ENCODE measurements at places on chromosomes 12 and 14.

GRCh38 chr12:53585448-53586125 lies 40.6 kb downstream of the ATF7 start:
- no peak for DNase-seq

DNA sequence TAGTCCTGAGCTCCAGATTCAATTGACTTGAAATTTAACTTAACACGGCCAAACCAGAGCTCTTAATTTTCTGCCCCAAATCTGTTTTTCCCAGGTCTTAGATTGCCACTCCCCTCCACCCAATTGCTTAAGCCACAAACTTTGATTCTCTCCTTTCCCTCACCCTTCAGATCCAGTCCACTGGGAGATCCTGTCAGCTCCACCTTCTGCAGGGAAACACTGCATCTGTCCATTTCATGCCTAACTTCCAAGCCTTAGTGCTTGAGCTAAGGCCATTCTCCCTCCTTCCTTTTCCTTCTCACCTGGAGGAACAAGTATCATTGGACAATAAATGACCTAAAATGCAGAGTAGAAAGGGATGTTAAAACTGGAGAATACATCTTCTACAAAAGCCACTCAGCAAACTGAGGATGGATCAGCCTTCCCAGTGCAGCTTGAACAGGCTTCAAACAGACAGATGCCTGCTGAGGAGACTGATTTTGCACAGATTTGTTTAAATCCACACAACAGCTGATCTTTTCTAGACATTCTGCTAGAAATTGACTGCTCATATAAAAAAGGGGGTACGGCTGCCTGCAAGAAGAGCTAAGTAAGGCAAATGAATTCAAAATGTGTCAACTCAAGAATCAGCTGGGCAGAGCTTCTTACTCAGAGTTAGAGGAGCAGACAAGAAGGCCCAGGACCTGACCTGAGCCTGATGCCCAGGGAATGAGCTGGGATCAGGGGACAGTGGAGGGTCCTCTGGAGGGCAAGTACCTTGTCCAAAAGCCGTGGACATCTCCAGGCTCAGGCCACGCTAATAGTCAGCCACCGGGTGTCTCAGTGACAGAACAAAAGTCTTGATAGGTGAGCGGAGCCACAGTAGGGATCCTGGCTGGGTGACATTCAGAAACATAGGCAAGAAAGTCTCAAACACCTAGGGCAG lies 81.3 kb upstream of the RIC8B start:
- DNase-seq = no peak

- no peak for DNase-seq
Observed at GRCh38 chr14:96001866-96002497, 37.2 kb upstream of the C14orf132 start.

GRCh38 chr12:53709671-53710070 lies 17.6 kb downstream of the CALCOCO1 start:
- no peak for DNase-seq

DNA sequence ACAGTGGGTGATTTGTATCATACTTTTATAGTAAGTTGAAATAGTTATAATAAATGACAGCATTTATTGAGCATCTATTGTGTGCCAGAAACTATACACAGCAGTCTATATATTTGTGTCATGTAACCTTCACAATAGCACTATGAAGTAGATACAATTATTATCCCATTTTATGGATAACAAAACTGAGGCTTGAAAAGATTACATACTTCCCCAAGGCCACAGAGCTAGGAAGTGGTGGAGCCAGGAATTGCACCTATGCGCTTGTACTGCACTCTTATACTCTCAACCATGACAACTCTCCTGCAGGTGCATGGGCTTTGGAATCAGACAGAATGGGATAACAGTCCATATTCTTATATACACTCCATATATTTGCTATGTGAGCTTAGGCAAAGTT lies 110.6 kb upstream of the SOX5 start:
- no peak for DNase-seq

GRCh38 chr14:104979758-104980610 lies 1.8 kb upstream of the AHNAK2 start:
- DNase-seq = no peak

GRCh38 chr14:30994681-30995620 lies 30.5 kb upstream of the AP4S1 start:
- no peak for DNase-seq

DNA sequence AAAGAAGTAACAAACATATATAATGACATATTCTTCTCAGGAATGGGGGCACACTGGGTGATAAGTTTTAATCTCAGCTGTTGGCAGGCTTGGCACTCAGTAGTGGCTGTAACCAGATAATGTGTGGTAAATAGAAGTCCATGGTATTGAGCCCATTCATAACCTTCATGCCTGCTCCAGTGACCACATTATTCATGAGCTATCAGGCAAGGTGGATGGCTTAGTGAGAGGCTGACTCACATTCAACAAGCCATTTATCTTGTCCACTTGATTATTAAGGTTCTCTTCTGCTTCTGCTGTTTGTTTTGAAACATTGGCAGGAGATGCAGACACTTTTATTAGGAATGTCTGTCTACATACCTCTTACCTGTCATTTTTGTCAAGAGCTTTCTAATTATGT lies 950.4 kb upstream of the LRFN5 start:
- DNase-seq = no peak

DNA sequence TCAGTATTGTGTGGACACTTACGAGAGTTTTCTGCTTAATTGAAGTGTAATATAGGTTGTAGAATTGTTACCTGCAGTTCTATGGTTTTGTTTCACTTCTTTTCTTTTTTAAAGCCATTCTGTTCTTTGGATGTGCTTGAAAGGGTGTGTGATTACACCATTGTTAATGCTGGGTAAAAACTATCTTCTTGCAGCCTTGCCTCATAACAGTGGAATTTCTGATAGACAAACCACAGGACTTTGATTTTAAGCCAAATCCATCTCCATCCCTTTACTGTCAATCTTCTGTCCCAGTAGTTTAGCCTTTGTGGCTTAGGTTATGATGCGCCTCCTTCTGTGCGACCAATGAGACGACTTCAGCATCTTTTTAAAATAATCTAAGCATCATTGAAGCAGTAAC lies 182.3 kb downstream of the PELI2 start:
- no peak for DNase-seq

DNA sequence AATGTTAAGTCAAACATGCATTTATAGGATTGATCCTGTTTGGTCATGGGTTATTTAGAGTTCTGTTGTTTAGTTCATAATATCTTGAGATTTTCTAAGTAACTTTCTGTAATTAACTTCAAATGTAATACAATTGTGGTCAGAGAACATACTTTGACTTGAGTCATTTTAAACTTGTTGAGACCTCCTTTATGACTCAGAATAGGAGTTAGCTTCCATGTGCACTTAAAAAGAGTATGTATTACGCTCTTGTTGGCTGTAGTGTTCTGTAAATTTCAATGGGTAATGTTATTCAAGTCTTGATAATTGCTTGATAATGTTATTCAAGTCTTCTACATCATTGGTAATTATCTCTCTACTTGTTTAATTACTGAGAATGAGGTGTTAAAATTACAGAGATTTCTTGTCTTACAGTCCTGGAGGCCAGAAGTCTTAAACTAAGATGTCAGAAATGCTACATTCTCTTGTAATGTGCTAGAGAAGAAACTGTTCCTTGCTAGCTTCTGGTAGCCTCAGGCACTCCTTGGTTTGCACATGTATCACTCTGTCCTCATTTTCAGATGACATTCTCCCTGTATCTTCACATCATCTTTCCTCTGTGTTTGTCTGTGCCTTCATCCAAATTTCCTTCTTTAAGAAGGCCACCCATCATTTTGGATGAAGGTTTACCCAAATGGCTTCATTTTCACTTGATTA lies 197.3 kb downstream of the TMTC3 start:
- no peak for DNase-seq

- DNase-seq = no peak
Observed at GRCh38 chr14:78690836-78691235, 520.7 kb downstream of the NRXN3 start.

DNA sequence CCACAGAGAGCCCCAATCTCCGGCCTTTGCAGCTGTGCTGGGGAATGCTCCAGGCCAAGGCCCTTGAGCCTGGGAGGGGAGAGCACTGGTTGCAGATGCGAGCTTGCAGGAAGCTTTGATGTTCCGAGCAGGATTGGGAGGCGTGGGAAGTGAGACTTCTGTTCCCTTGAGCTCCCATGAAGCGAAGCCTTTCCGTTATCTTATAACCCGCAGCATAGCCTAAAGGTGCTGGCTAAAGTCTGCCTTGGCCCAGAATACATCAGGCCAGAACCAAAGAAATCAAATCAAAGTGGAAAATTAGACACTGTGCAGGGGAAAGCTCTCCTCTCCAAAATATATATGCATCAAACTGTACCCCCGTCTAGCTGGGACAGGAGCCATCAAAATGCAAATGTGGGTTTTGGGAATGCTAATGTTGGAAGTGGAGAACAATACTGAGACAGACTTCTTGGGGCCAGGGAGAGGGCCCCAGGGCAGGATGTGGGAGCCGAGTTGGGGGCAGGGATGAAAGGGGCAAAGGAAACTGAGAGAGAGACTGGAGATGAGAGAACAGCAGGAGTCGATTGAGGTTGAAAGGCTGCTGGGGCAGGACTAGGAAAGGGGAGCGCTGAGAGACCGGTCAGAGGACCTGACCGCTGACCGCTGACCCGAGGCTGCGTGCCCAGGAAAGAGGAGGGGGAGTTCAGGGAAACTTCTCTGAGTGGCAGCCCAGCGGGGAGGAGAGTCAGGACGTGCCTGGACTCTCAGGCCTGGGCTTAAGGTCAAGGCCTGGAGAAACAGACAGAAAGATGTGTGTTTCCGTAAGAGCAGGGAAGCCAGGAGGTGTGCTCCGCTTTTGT lies 152.2 kb upstream of the PARP11 start:
- no peak for DNase-seq

DNA sequence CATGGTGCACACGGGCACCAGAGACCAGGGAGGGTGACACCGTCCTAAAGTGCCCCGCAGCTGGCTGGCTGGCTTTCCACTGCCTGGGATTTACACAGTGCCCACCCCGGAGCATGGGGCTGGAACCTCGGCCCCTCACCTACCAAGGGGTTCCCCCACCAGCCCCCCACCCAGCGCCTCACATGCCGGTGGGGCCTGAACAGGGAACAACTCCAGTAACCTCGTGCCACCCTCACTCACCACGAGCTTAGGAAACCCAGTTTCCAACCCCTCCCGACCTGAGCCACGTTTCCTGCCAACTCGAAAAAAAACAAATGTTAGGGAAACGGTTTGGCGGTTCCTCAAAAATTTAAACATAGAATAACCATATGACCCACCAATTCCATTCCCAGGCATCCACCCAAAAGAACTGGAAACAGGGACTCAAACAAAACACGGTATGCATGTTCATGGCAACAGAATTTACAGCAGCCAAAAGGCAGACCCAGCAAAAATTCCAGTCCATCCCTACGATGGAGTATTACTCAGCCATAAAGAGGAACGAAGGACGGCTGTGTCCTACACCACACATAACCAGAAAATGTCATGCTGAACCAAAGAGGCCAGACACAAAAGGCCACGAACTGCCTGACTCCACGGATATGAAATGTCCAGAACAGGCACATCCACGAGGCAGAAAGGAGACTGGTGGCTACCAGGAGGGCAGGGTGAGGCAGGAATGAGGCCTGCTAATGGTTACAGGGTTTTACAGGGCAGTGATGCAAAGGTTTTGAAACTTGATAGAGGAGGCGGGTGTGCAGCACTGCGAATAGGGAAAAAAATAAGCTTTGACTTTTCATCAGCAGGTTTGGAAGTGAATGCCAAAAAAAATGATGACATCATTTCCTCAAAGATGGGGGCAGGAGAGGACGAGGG lies 68.9 kb downstream of the NCOR2 start:
- no peak for DNase-seq

DNA sequence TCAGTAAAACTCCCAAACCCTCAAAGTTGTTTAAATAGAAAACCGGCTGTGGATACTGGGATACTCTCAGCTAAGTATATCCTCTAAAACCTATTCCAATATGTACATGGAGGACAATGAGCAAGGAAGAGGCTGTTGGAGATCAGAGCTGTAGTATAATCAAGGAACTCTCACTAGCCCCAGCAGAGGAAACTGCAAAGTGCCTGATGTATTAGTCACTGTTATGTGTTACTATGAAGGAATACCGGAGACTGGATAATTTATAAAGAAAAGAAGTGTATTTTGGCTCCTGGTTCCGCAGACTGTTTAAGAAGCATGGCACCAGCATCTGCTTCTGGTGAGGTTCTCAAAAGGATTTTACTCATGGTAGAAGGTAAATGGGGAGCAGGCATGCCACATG lies 65.6 kb upstream of the RPL10L start:
- DNase-seq = no peak

GRCh38 chr14:64953310-64953654 lies 10.7 kb upstream of the GPX2 start:
- no peak for DNase-seq

DNA sequence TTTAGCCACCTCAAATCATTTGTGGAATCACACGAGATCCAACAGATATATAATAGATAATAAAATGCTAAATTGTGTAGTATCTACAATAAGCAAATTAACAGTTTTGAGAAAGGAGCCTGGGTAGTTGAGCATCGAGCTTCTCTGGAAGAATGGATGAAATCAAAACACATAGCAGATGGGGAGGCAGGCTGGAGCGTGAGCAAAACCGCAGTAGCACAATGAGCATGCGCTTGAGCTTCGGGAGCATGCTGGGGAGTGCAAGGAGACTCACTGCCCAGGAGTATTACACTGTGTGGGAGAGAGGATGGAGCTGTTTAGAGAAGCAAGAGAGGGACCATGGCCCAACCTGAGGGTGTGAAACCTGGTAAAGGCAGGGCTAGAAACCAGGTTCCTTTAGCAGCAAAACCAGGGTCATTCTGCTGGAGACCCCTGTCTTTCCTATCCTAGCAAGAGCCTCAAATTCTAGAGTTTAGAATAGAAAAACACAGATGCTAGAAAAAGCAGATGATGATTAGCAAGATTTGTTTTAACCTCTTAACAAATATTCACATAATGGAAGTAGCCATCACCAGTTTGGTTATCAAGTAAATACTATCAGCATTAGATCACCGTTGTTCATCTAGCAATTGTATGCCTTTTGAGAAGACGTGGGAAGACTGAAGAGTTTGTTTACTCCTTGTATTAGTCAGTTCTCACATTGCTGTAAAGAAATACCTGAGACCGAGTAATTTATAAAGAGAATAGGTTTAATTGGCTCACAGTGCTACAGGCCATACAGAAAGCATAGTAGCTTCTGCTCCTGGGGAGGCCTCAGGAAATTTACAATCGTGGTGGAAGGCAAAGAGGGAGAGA lies 484.8 kb downstream of the EGLN3 start:
- DNase-seq = no peak

- no peak for DNase-seq
Observed at GRCh38 chr14:53845813-53846693, 110.6 kb downstream of the BMP4 start.

GRCh38 chr12:71183846-71184245 lies 26.0 kb upstream of the TSPAN8 start:
- no peak for DNase-seq

GRCh38 chr12:52442600-52443061 lies 8.5 kb upstream of the KRT75 start:
- DNase-seq = no peak

GRCh38 chr12:110338754-110339153 lies 57.7 kb downstream of the ATP2A2 start:
- DNase-seq = no peak

DNA sequence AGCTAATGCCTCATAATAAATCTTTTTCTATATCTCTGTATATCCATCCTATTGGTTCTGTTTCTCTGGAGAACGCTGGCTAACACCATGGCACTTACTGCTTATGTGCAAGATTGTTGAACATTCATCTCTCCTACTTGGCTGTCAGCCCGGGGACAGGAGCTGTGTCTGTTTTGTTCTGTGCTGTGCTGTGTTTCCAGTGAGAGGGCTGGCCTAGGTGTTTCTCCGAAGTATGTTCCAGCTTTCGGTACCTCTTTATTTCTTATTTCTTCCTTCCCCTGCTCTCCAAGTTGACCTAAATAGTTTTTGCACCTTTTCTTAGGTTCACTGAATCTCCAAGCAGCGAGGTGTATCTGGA lies 18.8 kb upstream of the NR4A1 start:
- DNase-seq = no peak

Data from activated T-cell treated with anti-CD3 and anti-CD28 coated beads, Interleukin-2, amount 50 U/mL, for 1 hour (primary cell).